ENCODE measurements at places on chromosomes 16 and 17.

GRCh38 chr16:80029761-80030481, 429.4 kb upstream of the MAF start:
- DNase-seq, result no peak

DNA sequence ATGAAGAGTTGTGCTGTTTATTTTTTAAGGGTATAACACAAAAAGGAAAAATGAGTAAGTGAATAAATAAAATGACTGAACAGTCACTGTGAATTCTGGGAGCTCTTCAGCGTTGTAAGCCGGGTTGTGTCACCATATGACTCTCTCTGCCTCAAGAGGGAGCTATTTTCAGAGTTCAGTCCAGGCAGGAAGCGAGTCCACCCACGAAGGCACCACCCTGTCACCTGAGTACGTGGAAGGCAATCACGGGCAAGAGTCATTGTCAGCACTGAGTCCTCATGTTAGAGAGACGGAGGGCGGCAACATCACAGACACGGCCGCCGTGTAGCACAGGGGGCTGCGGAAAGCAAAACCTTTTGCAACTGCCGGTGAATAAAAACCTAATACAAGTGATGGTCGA, 227.6 kb downstream of the UTP18 start:
- DNase-seq, result peak; percentile 37

GRCh38 chr17:72397687-72398086, 276.9 kb downstream of the SOX9 start:
- no peak for DNase-seq

DNA sequence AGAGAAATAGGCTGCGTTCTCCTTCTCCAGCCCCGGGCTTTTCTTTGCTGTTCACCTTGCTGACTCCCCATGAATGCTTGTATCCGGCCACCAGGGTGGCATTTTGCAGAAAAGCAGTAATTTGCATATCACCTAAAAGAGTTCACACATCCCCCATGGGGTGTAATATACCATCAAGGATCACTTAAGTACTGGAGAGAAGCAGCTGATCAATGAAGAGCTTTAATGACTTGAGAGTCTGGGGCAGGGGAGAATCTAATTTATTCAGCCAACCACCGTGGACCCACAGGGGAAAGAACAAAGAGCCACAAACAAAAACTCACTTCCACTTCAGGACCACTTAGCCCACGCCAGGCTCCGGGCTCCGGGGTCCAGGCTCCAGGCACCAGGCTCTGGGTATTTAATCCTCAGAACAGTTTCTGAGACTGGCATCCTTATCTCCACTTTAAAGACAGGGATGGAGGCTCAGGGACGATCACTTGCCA, 33.9 kb upstream of the SEC14L1 start:
- DNase-seq, result no peak

GRCh38 chr17:60161598-60162330, 12.0 kb downstream of the CA4 start:
- no peak for DNase-seq

DNA sequence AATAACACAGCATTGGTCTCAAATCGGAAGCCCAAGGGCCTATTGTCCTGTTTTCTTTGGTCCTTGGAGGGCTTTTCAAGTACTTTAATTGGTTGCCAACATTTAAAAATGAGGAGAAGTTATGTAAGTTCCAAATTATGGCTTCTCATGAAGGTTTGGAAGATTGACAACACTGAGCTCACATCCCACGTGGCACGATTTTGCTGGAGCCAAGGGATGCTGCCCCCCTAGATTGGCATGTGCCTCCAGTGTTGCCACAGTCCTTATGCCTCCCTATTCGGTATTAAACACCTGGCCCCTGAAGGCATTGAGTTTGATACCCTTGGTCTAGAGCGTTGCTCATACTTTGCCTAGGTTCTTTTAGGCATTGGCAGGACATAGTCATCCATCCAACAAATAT, 108.0 kb downstream of the ZNF18 start:
- no peak for DNase-seq

DNA sequence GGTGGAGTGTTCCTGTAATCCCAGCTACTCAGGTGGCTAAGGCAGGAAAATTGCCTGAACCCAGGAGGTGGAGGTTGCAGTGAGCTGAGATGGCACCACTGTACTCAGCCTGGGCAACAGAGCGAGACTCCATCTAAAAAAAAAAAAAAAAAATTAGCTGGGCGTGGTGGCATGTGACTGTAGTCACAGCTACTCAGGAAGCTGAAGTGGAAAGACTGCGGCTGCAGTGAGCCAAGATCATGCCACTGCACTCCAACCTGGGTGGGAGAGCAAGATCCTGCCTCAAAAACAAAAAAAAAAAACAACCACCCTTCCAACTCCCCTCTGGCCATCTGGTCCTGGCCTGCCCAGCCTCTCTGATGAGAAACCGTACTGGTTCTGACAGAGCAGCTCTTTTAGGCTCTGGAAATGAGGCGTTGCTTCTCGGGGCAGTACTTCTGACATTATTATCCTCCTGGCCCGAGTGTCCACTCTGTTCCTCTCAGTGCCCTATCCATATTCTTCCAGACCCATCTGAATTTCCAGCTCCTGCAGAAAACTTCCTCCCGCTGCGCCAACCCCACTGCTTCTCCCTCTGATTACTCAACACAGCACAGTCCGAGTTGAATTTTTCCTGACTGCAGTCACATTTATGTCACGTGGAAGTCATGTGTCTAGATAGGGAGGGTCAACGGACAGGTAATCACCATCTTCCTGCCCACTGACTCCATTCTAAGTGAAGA, 13.3 kb downstream of the GGA2 start:
- DNase-seq, result no peak

GRCh38 chr17:77995146-77995852, 36.8 kb downstream of the TNRC6C start:
- peak; percentile 50 for DNase-seq

GRCh38 chr16:88805340-88805715, 1.7 kb downstream of the CDT1 start:
- no peak for DNase-seq

- no peak for DNase-seq
These were observed 165.6 kb downstream of the USP31 start for GRCh38 chr16:22983614-22984013.

- no peak for DNase-seq
These were observed 103.0 kb upstream of the ELAC2 start for GRCh38 chr17:13120864-13121263.

- DNase-seq, result no peak
These were observed 68.7 kb upstream of the IRX3 start for GRCh38 chr16:54355251-54355650.

- DNase-seq, result no peak
These were observed 6.6 kb downstream of the NEUROD2 start for GRCh38 chr17:39600997-39601597.

DNA sequence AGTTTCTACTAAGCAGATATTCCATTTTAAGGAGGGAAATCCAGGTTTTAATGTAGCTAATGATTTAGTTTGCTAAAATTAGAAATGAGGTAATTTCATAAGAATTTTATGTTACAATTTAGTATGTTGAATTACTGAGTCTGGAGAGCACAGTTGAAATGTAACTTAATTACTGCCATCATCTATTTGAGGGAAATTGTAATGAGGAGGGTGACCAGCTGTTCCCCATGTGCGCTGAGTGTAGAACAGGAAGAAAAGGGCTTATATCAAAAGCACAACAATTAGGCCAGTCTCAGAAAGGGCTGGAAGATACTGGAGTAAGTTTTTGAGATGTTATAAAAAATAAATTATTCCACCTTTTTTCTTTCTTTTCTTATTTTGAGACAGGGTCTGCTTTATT, 735.1 kb upstream of the GOT2 start:
- DNase-seq, result no peak
